ENCODE measurements at places on chromosomes 6 and 20. TPM values are rescaled to one million over a fixed set of nuclear protein-coding genes. Genes with fewer than 3 reads are reported as not detected.

GRCh38 chr6:1644516-1645060 lies 34.9 kb downstream of the FOXC1 start:
- DNase-seq, result no peak

GRCh38 chr6:48475275-48475674 lies 364.3 kb upstream of the PTCHD4 start:
- no peak for DNase-seq

DNA sequence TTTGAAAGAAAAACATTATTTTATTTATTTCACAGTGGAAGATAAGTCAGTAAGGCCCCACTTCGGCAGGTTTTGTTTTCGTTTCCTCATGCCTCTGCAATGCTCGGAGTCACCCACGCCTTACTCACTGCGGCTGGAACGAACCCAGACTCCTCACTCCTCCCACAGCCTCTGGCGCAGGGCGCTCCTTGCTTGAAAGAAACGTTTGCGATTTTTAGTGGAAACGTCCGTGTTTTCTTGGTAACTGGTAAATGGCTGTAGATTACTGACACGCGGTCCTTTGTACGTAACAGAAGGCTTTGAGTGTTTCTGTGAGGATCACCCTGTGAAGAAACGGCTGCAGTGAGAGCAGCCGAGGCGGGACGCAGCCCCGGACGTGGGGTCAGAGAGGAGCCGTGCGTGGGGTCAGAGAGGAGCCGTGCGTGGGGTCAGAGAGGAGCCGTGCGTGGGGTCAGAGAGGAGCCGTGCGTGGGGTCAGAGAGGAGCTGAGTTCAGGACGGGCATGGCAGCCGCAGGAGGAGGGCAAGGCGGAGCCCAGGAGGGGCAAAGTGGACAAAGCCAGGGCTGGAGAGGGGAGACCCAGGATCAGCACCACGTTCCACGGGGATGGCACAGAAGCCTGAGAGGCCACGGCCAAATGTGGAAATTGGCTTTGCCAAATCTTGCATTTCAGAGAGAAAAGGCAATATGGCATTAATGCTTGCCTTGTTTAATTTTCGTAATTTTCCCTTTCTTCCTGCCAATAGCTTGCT lies 198.6 kb upstream of the THBS2 start:
- DNase-seq, result peak; percentile 77

DNA sequence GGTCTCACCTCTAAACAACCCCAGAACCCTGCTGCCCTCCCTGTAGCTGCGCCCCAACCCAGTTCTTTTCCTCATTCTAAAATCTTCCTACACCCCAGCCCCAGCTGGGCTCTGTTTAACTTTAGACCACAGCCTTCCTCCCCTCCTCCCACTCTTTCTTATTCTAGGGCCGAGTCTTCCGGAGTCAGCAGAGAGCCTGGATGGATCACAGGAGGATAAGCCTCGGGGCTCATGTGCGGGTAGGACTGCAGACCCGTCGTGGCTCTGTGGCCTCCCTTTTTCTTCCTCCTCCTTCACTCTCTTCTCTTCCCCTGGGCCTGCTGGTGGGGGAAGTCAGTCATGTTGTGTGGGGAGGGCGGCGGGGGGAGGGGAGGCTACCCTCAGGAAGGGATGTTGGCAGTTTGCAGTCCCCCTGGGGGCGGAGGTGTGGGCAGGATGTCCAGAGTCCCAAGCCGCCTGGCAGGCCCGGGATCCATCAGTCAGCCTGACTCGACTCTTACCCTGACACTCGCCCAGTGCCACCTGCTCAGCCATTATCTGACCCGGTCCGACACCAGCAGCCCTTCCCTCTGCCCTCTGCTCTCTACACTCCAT lies 8.1 kb downstream of the CAPN11 start:
- DNase-seq, result no peak

- DNase-seq, result peak; percentile 42
These were observed 45.8 kb downstream of the GINS1 start for GRCh38 chr20:25453035-25453810.

- peak; percentile 23 for DNase-seq
These were observed 25.2 kb upstream of the RNF24 start for GRCh38 chr20:4040283-4041179.

DNA sequence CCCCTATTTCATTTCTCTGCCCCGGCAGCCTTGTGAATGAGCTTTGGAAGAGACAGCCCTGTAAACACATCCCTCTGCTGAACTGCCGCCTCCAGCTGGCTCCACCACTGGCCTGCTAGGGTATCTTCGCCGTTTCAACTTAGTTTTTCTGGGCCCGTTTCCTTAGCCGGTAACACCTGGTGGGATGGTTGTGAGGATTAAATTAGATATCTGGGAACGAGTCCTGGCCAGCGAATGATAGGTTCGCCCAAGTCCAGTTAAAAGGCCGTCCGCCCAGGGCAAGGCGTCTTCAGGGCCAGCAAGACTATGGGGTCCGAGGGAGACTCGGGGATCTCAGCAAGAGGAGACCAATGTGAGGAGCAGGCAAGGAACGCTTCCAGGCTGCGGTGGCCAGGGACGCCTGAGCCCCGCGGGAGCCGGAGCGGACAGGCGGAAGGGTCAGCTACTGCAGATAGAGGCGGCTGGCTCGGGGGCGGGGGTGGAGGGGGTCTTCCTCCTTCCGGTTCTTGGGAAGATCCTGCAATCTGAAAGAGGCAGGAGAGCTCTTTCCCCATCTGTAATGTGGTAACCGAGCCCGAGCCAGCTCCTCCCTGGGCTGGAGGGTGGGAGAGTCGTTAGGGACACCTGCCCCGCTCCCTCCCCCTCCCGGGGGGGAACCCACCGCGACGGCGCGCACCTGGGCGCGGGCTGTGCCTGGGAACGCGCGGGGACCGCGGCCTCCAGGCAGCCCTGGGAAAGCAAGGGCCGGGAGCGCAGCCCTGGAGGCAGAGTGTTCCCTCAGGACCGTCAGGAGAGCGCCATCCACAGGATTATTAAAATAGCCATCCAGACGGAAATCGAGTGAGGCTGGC lies 4.5 kb upstream of the PTCRA start:
- no peak for DNase-seq

GRCh38 chr6:88683734-88684133 lies 279.7 kb downstream of the RNGTT start:
- no peak for DNase-seq

DNA sequence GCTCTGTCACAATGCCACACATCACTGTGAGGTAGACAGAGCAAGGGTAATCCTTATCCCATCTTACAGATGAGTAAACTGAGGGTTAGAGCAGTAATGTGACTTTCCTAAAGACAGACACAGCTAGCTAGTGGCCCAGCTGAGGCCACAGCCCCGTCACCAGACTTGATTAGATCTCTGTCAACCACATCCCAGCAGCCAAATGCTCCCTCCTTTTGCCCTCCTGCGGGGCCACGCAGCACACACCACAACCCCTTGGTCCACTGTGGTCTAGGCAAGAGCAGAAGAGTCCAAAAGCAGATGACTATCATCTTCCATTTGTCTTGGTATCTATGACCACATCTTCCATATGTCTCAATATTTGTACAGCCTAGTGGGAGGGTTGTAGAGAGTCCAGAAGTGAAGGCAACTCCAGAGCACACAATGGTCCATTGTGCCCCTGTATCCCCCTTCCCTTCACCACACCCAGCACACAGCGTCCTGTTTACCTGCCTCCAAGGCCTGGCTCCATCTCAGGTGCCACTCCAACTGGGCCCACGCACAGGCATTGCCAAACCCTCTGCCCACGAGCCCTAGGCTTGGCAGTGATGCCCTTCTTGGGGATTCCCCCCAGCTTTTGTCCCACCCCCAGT lies 47.1 kb upstream of the FOXP4 start:
- DNase-seq, result no peak

DNA sequence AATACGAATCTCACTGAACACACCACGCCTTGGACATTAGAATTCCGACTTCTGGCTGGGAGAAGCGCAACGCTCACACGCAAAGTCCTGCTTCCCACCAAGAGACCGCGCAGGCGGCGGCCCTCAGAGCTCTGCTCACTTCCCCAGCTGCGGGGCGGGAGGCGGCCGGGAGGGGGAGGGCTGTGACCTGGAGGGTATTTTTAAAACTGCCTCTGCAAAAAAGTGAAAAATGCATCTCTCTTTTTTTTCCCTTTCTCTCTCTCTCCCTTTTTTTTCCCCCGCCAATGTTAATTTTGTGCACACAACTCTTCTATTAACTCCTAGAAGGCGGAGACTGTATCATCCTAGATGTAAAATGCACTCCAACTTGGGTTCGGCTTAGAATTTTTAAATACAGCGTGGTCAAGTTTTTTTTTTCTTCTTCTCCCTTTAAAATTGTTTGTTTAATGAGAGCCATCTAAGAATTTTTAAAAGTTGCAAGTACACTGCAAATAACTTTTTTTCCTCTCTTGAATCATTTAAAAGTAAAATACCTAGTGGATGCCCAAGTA lies 66.4 kb downstream of the STX11 start:
- no peak for DNase-seq

GRCh38 chr6:68194846-68195478 lies 440.1 kb upstream of the ADGRB3 start:
- DNase-seq, result no peak

- no peak for DNase-seq
These were observed 40.4 kb upstream of the ZMYND8 start for GRCh38 chr20:47396762-47397476.

GRCh38 chr6:154506582-154506981 lies 3.9 kb downstream of the CNKSR3 start:
- DNase-seq, result no peak

HMGCLL1 gene
- total RNA-seq, result not detected

DUSP15 gene
- total RNA-seq, result 3.9 TPM

SLC52A3 gene
- 6.5 TPM for total RNA-seq

LY6G6D gene
- not detected for total RNA-seq

NKAIN4 gene
- total RNA-seq, result 5.0 TPM

All from Caki2 (cell line).